ENCODE measurements at places on chromosomes 4 and X. TPM values are rescaled to one million over a fixed set of nuclear protein-coding genes. Genes with fewer than 3 reads are reported as not detected.

Gene WDR17
- total RNA-seq = 1.1 TPM

DNA sequence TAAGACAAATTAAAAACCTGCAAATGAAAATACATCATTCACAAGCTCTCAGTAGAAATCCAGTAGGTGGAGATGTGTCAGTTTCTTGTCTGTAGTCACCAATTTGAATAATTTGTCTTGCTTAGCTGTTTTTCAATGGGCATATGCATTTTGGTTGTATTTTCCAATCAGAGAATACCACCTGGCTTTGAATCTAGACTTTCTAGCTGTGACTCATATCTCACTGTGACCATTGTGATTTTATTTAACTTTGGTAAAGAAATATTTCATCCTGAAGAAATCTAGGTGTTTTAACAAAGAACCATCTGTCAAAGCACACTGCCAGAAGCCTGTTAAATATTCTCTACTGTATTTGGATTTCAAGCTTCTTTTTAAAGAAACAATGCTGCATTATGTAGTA lies 1650.6 kb upstream of the IGFBP7 start:
- no peak overlapping the region for H3K27ac ChIP-seq
- no peaks in the 10 kb centered on the region for H3K27me3 ChIP-seq
- no peaks in the 10 kb centered on the region for H3K4me1 ChIP-seq
- H3K4me3 ChIP-seq = no peak overlapping the region
- no peak for DNase-seq

DNA sequence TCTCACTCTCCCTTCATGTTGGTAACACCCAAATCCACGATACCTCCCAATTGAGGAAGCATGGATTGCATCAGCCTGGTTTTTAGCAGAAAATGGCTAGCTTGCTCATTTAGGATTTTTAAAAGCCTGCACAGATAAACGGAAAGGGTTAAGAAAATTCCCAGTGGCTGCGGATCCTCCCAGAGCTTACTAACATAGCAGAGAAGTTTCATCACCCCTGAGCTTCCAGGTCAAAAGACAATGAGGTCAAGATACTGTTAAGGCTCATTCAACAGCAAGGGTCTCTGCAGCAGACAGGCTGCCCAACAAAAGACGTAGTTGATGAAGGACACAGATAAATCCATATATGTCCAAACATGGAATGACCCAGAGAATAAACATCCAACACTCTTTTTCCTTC lies 220.2 kb downstream of the ASMT start:
- H3K27ac ChIP-seq = no peak overlapping the region
- no peaks in the 10 kb centered on the region for H3K4me1 ChIP-seq
- no peak overlapping the region for H3K4me3 ChIP-seq
- no peaks in the 10 kb centered on the region for H3K36me3 ChIP-seq

DNA sequence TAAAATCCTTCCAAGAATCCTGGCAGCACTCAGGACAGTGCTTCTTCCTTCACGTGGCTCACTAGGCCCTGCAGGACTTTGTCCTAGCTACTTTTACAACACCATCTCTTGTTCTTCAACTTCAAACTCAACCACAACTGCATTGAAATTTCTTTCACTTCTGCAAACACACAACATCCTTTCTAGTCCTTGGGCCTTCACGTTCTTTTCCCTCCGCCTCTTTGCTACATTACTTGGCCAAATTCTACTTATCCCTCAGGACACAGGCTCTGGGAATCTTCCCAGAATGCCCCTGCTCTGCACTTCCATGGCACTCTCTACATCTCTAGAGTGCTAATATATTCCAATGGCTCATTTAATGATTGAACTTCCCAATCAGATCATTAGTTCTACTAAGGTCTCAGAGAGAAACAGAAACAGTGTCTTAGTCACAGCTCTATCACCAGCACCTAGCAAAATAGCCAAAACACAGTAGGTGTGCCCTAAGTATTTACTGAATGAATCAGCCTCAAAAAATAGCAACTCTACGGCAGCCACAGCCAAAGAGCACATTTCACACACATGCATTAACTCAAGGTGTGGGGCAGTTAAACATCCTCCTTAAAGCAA lies 73.3 kb downstream of the MANBA start:
- H3K4me1 ChIP-seq = no peaks in the 10 kb centered on the region
- H3K36me3 ChIP-seq = no peaks in the 10 kb centered on the region
- H3K4me3 ChIP-seq = no peak overlapping the region

- no peak overlapping the region for H3K27ac ChIP-seq
- H3K4me3 ChIP-seq = no peak overlapping the region
- no peak for DNase-seq
Observed at GRCh38 chr4:110543577-110543976, 67.6 kb downstream of the ENPEP start.

GRCh38 chrX:4547213-4547836 lies 833.9 kb upstream of the PRKX start:
- peak; percentile 74 for DNase-seq
- no peaks in the 10 kb centered on the region for H3K36me3 ChIP-seq
- H3K4me3 ChIP-seq = no peak overlapping the region
- H3K27ac ChIP-seq = no peak overlapping the region

DNA sequence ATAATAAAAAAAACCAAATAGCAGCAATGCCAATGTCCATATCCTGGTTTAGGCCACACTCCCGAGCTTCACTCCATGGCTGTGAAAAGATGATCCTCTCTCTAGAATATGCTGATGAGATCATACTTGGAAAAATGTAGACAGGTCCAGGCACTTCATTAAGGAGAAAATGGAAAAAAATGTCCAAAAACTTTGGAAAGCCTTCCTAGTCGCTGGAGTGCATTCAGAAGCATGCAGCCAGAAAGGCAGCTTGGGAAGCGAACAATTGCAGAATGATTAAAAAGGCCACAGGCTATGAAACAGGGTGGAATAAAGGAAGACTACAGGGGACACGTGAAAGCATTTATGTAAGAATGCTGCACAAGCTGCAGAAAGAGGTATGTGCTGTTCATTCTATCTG lies 165.6 kb upstream of the HCCS start:
- no peaks in the 10 kb centered on the region for H3K36me3 ChIP-seq
- H3K27ac ChIP-seq = no peak overlapping the region
- no peak overlapping the region for H3K4me3 ChIP-seq
- no peaks in the 10 kb centered on the region for H3K4me1 ChIP-seq
- no peak for DNase-seq

DNA sequence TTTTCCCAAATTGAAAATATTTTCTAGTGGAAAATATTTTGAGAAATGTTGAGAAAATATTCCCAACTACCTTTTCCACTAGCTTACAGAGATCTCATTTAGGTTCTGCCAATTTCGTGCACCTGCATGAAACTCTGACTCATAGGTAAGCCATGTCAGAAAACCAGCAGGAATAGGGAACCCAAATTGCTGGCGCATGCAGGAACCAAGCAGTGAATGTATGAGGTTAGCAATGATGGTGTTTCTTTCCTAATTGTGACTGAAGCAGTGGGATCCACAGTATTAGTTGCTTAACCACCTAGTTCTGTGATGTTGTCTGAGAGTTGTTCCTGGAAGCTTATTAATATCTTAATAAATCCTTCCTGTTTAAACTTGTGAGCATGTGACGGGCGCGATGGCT lies 381.0 kb upstream of the TRAM1L1 start:
- no peak overlapping the region for H3K27ac ChIP-seq
- no peak for DNase-seq
- no peaks in the 10 kb centered on the region for H3K4me1 ChIP-seq
- H3K36me3 ChIP-seq = no peaks in the 10 kb centered on the region

Gene SLC49A3
- total RNA-seq = 8.5 TPM

- no peaks in the 10 kb centered on the region for H3K27me3 ChIP-seq
- no peak overlapping the region for H3K27ac ChIP-seq
- no peak for DNase-seq
- H3K4me3 ChIP-seq = no peak overlapping the region
Observed at GRCh38 chr4:47155919-47156318, 124.6 kb downstream of the GABRB1 start.

DNA sequence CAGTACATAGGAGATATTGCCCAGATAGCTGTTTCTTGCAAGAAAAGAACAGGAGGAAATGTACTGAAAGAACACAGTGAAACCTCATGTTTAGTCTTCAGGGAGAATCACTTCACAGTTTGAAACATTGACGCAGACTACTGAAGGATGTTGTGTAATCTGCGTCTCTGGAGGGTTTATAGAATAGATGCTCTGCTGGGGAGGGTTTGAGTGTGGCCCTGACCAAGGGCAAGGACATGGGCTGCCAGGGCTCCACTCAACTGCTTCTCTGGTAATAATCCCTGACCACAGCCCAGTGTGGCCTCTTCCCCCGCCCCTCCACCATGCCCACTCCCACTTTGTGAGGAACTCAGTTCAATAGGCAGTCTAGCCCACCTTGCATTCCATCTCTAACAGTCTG lies 15.8 kb upstream of the ACE2 start:
- no peaks in the 10 kb centered on the region for H3K27me3 ChIP-seq
- H3K27ac ChIP-seq = peak overlapping the region; percentile 74
- H3K4me1 ChIP-seq = peaks cover 12% of the 10 kb centered on the region
- no peak for DNase-seq
- no peak overlapping the region for H3K4me3 ChIP-seq

GRCh38 chr4:76733068-76733771 lies 164.7 kb downstream of the SOWAHB start:
- no peaks in the 10 kb centered on the region for H3K36me3 ChIP-seq
- no peak overlapping the region for H3K4me3 ChIP-seq
- no peak for DNase-seq
- H3K27ac ChIP-seq = no peak overlapping the region
- no peaks in the 10 kb centered on the region for H3K27me3 ChIP-seq
- peaks cover 11% of the 10 kb centered on the region for H3K4me1 ChIP-seq

Gene ZMAT1
- 2.5 TPM for total RNA-seq
